Mammary epithelial cell (primary cell): ENCODE measurements at places on chromosomes 13 and 19.

GRCh38 chr19:5003781-5004180, 34.9 kb downstream of the KDM4B start:
- DNase-seq, result no peak

- DNase-seq, result no peak
Observed at GRCh38 chr13:21075379-21076249, 14.2 kb upstream of the LATS2 start.

DNA sequence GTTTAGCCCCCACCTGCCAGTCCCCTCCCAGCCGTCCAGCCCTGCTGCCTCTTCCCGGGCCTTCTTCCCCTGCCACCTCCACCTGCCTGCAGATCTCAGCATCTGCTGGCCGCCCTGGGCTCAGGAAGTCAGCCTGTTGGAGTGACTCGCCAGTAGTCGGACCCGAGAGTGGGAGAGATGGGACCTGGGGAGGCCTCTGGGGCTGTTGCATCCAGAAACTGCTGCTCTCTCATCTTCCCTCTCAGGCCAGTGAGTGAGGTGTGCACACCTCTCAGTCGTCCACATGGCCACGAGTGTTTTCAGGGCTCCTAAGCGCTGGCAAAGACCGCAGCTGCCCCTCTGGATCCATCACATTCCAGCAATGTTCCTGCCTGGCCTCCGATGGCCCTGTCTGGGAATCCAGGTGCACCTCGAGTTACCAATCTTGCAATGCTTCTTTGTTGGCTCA, 151.8 kb upstream of the SOX1 start:
- DNase-seq, result no peak

- DNase-seq, result no peak
Observed at GRCh38 chr19:4007836-4008539, 452 bp downstream of the PIAS4 start.

- DNase-seq, result no peak
Observed at GRCh38 chr19:47819858-47820257, 1.9 kb upstream of the CRX start.

GRCh38 chr13:24276861-24277260, 32.5 kb upstream of the C1QTNF9 start:
- DNase-seq, result no peak

- no peak for DNase-seq
Observed at GRCh38 chr13:108178078-108178477, 37.3 kb downstream of the LIG4 start.
